Effector CD8-positive, alpha-beta T cell (primary cell): ENCODE measurements at places on chromosomes 11 and 22.

DNA sequence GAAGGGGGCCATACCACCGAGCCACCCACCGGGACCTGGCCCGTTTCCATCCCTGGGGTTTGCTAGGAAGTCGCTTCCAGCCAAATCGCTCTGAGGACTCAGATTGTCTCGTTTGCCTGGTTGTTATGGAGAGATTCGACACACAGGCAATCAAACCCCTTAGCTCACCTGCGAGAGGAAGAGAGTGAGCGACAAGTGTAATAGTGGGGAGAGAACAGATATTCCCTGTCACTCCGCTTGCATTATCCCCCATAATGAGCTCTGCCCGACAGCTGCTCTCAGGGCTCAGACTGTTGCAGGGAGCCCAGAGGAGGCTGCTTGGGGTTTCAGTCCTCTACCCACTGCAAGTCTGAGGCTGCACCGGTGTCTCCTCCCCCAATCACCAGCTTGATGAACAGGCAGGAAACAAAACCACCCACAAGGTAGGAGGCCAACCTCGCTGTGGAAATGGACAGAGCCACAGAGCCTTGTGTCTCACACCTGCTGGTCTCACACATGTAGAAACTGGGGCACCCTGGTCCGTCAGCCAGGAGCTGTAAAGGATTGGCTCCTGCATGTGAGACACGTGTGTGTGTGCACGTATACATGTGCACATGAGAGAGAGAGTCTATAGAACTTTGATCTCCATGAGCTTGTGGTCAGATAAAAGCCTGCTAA, 351.1 kb downstream of the BUD13 start:
- no peak for DNase-seq

DNA sequence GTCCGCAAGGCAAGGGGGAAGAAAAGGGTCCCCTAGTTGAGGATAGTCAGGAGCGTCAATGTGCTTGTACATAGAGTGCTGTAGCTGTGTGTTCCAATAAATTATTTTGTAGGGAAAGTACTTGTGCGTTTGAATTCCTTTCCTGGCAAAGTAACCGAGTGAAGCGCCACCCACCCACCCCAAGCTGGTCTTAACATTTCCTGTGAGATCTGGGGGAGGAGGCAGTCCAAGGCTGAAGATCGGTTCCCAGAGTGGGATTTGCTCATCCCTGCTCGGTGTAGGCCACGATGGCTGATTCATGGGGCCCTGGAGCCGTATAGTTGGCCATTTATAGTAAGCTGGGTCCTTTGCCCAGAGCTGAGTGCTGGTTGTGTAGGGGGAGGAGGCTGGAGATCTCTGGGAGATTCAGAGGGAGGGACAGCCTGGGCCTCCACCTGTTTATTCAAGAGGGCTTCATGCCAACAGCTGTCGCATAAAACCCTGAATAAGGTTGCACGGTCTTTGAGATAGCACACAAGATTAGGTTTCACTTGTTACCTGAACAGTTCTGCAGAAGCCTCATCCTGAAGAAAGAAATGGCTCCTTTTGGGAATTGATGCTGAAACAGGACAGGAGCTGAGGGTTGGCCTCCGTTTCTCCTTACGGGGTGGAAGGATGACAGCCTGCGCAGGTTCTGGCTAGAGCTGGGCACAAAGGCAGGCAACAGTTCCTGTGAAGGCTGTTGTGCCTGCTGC, 2.4 kb downstream of the ATF4 start:
- DNase-seq, result no peak

DNA sequence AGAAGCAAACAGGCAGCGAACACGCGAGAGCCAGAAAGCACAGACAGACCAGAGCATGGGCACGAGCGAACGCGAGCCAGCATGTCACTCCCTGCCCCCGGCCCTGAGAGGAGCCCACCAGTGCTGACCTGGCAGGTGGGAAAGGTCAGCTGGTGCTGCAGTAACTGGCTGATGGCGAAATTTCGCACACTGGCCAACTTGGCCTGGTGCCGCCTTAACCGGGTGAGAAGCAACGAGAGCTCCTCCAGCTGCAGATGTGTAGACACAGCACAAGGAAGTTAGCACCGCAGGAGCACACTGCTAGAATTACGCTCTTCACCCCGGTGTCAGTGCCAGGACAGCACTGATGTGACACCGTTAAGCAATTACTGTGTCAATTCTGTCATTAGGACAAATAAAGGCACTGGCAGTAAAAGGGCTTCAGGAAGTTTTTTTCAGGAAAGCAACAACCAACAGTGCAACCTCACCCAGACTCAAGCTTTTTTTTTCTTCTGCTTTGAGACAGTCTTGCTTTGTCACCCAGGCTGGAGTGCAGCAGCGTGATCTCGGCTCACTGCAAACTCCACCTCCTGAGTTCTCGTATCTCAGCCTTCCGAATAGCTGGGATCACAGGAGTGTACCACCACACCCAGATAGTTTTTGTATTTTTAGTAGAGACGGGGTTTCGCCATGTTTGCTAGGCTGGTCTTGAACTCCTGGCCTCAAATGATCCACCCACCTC, 76.8 kb downstream of the C11orf58 start:
- no peak for DNase-seq

DNA sequence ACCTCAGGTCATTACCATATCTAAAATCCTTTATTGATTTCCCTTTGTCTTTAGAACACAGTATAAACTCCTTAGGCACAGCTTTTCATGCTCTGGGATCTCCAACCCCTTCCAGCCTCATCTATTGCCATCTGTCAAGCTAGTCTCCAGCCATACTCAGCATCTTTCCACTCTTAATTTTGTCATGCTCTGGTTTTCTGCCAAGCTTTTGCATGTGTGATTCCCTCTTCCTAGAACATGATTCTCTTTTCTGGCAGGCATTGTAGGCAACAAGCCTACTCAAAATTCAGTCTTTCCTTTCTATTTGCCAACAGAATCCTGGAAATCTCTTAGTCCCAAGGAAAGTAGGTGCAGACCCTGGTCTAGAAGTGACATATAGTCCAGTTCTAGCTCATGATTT, 35.5 kb upstream of the SLC6A5 start:
- no peak for DNase-seq

- no peak for DNase-seq
Measured at GRCh38 chr22:48234011-48234410, 1471.6 kb downstream of the TBC1D22A start.

GRCh38 chr11:90698238-90698637, 475.4 kb upstream of the CHORDC1 start:
- no peak for DNase-seq

GRCh38 chr11:130582981-130583380, 134.5 kb downstream of the ADAMTS15 start:
- DNase-seq, result no peak

GRCh38 chr11:111886844-111887243, 7.5 kb downstream of the CFAP68 start:
- DNase-seq, result no peak

DNA sequence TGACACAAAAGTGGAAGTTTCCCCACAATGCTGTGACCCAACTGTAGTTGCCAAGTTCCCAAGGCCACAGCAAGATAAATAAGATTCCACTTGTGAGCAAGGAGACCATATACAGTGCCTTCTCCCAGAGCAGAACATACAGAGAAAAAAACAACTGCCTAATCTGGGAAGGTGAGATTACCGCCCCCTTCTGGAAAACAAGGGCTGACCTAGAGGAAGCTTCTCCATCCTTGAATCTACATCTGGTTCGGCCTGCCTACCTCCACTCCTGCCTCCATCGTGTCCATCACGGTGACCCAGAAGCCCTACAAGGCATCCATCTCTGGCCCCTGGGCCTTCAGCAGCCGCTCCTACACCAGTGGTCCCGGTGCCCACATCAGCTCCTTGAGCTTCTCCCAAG, 6.1 kb upstream of the RNASEH2C start:
- no peak for DNase-seq

- no peak for DNase-seq
Measured at GRCh38 chr11:69417699-69418085, 63.8 kb upstream of the LINC01488 start.

- DNase-seq, result no peak
Measured at GRCh38 chr11:9823439-9823838, 159.6 kb downstream of the SWAP70 start.

DNA sequence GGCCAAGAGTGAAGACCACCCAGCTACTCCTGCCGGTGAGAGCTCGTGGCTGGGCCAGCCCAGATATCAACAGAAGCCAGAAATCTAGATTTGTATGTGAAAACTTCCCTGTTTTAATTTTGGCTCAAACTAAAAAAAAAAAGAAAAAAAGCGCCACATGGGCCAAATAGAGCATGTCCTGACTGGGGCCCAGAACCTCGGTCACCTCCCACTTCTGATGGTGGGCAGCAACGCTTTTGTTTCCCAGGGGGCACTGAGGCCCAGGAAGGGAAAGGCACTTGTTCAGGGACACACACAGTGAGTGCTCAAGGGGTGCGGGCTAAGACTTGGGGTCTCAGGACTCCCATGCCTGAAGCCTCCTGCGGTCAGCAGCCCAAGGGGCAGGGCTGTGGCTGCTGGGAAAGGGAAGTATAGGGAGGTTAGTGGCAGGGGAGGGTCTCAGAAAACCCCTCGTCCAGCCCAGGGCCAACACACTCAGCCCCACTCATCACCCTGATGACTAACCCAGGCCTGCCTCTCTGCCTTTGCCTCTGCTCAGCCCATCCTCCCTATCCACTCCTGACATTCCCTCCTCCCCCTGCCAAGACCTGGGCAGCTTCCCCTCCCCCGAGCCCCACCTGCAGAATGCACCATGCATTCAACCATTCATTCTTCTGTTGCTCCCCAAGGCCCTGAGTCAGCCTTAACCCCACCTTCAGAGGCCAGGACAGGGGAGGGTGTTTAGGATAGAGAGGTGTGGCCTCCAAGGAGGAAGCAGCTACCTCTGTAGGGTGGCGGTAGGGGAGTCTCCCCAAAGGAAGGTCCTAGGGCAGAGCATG, 30.0 kb upstream of the TCF20 start:
- DNase-seq, result peak; percentile 11

DNA sequence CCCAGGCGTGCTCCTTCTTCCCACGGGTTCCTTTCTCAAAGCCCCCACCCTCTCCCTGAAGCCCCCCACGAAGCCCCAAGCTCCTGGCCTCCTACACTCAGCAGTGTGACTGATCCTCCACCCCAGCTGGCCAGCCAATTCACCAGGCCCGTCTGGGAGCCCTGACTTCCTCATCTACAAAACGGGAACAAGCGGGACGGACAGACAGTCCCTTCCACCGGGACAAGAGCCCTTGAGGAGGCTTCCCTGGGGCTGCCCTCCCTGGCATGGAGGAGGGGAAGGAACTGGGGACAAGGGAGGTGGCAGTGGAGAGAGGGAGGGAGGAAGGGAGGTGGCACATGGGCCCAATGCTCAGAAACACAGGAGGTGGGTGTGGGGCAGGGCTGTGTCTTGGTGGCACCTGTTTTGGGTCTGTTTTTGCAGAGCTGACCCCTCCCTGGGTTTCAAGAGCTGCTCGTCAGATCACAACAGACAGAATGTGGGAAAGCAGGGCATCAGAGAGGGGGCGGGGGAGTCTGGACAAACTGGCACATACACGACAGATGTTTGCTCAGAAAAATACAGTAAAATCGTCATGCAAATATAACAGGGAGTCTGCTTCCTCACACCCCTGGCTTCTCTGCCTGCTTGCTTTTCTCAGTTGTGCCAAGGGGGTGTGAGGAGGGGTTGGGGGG, 56.8 kb downstream of the ELFN2 start:
- no peak for DNase-seq

DNA sequence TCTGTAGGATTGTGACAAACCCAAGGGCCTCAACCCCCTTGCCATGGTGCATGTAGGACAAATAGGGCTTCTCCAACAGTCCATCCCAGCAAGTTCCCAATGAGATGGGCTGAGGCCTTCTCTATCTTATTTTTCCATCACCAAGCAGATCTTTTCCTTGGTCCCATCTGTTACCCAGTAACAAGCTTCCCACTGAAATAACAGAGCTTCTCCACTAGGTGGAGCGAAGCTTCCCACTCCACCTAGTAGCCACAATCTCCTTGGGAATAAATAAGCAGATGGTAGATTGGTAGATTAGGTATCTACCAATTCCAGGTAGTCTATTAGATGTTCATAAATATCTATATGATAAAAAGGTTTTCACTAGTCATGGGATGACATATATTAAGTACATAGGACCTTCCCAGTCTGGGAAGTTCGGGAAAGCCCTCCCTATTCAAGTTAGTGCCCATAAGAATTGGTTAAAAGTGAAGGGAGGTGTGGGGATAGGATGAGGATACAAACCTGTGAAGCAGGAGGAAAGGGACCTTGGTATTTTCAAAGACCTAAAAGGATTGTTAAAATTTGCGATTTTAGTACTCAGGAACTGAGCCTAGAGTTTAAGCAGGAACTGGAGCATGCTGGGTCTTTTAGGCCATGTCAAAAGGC, 5.9 kb upstream of the OR52L1 start:
- no peak for DNase-seq

DNA sequence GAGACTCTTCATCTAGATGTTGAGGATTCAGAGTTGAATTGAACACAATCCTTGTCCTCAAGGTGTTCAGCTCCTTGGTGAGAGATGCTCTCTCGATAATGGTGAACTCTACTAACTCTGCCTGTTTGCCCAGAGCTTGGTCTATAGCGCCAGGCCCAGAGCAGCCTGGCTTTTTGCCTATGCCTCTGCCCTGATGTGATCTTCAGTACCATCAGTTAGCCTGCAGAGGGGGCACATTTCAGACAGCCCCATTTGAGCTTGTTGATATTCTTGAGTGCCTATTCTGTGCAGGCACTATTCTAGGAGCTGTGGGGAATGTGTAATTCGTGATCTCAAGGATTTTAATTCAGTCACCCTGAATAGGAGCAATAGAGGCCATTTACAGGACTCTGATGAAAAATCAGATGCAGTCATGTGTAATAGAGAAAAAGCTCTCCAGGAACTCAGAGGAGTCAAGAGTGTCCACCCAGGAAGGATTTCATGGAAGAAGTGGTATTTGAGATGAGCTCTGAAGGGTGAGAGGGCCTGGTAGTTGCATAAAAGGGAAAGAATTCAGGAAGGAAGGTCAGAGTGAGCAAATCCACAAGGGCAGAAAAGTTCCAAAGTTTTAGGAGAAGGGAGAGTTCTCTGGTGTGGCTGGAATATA, 19.3 kb downstream of the GTPBP1 start:
- no peak for DNase-seq

DNA sequence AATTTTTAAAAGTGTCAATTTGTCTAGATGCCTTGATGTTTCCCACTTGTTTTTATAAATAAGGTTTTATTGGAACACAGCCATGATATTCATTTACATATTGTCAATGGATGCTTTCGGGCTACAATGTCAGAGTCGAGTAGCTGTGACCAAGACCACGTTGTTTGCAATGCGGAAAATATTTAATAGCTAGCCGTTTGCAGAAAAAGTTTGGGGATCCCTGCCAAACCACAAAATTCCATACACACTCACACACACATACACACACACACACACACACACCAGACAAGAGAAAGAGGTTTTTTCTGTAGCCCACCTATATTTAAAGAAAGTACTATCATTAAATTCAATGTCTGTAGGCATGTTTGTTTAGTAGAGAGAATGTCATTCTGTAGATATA, 58.3 kb downstream of the TYR start:
- DNase-seq, result no peak
